Stimulated activated CD8-positive, alpha-beta memory T cell treated with anti-CD3 and anti-CD28 coated beads, Interleukin-12 subunit alpha, Interleukin-12 subunit beta, amount 100 ng/mL, for 4 hours (primary cell): ENCODE measurements at places on chromosomes 6 and 20.

GRCh38 chr20:41956338-41957074 is 338.3 kb upstream of the CHD6 start:
- no peak for DNase-seq

DNA sequence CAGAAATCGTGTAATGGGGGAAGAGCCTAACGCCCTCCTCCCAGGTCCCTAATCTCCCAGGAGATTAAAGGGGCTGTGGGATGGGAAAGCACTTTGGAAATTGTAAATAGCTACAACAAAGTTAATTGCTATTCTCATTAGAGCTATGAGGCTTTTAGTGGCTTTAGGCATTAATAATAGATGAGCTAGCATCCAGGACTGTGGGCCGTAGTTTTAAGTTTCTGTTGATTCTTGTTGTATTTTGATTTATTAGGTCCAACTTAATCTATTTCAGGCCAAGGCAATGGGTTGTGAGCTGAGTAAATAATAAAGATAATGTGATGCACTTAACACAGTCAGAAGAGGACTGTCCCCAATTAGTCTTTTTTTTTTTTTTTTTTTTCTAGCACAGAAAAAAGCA is 67.7 kb downstream of the ANKRD6 start:
- DNase-seq = no peak

- DNase-seq = no peak
Measured at GRCh38 chr20:1165941-1166340, 18.8 kb downstream of the TMEM74B start.

DNA sequence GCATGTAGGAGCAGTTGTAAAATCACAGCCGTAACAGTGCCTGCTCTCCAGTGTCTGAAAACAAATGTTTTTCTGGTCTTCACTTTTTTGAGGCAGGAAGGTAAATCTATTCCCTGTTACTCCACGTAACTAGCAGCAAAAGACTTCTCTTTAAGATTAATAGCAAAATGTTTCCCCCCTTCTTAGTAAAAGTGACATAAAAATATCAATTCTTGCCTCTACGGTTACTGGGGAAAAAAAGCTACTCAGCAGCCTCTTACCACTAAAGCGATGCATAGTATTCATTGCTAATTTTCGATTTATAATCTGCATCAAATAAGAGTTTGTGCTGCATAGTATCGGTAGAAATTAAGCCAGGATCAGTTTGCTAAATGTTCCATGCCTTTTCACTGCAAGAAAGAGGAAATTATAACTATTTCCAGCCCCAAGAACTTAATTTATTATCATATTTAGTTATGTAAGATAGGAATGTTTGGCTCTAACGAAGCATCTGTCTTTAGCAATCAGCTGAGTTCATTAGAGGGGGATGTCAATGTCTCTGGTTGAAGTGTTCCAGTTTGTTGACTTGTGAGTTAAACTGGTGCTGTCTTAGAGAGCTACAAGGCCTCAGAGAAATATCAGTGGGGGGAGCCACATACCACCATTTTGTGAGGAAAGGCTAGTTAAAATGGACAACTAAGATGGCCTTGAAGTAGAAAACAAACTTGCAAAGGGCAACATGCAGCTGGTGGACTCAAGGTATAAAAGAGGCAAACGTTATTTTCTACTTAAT is 617 bp upstream of the TSPYL1 start:
- DNase-seq = no peak

DNA sequence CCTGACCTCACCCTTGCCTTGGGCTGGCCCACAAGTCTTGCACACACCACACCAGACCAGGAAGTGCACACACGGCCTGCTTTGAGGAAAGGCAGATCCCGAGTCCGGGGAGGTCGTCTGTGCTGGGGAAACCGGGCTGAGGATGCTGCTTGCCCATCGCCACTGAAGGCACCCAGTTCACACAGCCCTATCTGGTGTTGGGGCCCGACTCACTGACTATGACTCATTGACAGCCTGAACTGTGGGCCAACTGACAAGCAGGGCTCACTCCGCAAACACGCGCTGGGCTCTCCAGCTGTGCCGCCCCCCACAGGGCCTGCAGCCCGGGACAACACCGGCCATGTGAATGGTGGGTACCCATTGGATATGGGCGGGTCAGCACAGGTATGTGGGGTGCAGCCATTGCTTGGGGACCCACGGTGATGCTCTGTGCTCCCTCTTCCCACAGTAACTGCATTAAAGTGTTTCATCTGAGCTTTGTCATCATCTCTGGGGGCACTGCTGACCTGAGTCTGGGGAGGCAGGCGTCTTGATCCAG is 1.6 kb downstream of the SAMD10 start:
- DNase-seq = peak; percentile 51

- no peak for DNase-seq
Measured at GRCh38 chr6:113412589-113413357, 444.4 kb upstream of the MARCKS start.

DNA sequence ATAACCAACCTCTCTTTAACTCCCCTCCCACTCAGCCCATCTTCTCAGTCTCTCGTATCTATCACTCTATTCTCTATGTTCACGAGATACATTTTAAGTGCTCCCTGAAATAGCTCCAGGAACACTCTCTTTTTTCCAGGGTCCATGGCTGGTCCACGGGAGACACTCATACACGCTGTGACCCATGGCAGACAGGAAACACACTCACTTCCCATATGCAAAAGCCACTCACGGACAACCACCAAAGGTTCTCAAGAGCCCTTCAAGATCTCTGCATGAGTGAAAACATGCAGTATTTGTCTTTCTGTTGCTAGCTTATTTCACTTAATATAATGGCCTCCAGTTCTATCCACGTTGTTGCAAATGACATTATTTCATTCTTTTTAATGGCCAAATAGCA is 71.4 kb upstream of the PCSK2 start:
- DNase-seq = no peak

DNA sequence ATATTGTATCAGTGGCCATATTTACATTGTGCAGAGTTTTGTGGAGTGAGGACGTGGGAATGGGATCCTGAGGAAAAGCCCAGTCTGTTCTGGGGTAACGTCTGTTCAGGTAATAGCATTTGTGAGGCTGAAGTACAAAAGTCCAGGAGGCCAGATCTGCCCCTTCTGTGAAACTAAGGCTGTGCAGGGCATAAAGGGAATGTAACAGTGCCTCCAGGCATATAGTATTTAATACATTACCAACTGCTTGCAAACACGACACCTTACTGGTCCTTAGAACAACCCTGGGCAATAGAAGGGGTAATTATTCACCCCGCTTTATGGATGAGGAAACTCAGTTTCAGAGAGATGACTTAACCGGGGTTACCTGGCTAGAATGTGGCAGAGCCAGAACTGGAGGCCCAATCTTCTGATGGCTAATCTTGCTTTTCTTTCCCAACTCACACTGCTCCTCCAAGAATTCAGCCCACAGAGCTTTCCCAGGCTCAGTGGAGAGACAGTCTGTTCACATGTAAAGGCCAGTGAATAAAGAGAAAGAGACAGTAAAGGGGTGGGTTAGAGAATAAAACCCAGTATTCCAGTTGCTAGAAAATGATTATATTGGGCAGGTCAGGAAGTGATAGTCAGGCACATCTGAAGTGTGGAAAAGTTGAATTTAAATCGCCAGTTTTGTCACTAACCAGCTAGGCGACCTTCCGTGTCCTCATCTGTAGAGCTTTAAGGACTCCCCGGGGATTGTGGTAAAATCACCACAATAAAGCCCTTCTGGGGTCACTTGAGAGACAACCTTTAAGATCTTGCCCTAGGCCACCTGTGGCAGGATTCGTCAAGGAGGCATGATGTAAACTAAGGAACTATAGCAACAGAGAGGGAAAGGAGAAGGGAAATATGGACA is 280.7 kb upstream of the CITED2 start:
- DNase-seq = no peak

DNA sequence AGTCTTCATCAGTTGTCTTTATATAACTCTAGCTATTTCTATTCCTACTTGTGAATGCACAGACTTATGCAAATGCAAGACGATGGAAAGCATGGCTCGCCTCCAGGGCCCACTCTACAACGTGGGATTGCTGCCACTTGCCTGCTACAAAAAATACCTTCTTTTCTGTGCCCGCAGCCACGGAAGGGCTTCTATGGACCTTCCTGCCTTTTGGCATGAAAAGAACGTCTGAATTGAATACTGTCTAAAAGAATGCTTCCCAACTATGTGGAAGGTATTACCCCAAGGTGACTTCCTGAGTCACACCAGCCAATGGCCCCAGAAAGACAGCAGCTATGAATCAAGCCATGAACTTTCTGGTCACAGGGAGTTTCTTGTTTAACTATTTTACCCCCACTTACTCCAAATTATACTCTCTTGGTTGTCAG is 261.2 kb downstream of the HIVEP2 start:
- no peak for DNase-seq

- DNase-seq = no peak
Measured at GRCh38 chr20:9087531-9088217, 18.8 kb downstream of the PLCB4 start.

DNA sequence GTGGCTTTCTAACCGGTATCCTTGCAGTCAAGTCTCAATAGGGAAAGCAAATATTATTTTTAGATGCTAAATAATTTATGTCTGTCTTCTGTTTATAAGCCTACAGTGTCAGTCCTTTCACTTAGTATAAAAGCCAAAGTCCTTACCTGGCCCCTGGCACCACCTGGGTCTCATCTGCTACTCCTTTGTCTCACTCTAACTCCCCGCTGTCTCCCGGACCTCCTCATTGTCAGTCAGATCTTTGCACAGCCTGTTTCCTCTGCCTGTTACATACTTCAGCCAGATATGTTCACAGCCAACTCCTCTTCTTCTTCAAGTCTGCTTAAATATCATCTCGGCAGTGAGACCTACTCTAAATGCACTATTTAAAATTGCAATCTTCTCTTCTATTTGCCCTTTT is 84.2 kb downstream of the THEMIS start:
- DNase-seq = no peak

GRCh38 chr20:43590036-43590391 is 723 bp upstream of the IFT52 start:
- DNase-seq = no peak

DNA sequence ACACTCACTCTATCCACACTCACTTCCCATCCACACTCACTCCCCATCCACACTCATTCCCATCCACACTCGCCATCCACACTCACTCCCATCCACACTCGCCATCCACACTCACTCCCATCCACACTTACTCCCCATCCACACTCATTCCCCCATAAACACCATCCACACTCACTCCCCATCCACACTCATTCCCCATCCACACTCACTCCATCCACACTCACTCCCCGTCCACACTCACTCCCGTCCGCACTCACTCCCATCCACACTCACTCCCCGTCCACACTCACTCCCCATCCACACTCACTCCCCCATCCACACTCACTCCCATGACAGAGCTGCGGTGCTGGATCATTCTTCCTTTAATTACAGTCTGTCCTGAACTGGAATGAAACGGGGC is 17.1 kb downstream of the THBS2 start:
- DNase-seq = no peak

DNA sequence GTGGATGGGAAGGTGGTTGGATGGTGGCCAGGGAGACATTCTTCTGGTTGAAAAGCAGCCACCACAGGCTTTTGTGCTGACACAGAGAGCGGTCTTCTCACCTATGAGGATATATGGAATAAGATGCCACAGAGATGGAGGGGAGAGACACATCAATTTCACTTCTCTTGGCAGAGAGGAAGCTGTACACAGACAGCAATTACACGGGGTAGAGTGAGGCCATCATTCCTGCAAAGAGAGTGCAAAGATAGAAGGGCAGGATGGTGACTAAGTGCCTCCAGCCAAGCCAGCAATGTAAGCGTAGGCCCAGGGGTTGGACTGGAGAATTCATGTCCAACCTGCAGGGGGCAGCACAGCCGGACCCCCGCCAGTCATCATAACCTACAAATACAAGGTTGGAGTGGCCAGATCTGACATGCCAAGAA is 56.4 kb downstream of the NRN1 start:
- DNase-seq = no peak

- DNase-seq = no peak
Measured at GRCh38 chr6:161171207-161171606, 102.7 kb downstream of the AGPAT4 start.

- no peak for DNase-seq
Measured at GRCh38 chr6:135913785-135914184, 62.3 kb downstream of the PDE7B start.

GRCh38 chr6:5217356-5217755 is 43.4 kb downstream of the LYRM4 start:
- DNase-seq = no peak

DNA sequence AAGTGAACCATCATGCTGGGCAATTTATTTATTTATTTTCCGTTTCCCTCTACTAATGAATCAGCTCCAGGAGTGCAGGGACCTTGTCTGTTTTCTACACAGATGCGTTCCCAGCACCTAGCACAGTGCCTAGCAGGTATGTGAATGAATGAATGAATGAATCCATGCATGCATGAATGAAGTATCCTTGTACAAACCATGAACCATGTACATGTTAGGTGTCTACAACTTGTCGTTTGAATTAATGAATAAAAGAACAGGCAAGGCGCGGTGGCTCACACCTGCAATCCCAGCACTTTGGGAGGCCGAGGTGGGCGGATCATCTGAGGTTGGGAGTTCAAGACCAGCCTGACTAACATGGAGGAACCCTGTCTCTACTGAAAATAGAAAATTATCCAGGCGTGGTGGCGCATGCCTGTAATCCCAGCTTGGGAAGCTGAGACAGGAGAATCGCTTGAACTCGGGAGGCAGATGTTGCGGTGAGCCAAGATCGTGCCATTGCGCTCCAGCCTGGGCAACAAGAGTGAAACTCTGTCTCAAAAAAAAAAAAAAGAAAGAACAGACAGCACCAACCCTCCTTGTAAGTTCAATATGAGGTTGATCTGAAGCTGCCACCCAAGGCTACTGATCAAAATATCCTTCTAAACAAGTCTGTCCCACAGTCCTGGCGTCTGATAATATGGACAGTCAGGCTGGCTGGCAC is 27.3 kb upstream of the SLC9A8 start:
- no peak for DNase-seq

- no peak for DNase-seq
Measured at GRCh38 chr6:122399055-122399347, 451 bp upstream of the HSF2 start.

DNA sequence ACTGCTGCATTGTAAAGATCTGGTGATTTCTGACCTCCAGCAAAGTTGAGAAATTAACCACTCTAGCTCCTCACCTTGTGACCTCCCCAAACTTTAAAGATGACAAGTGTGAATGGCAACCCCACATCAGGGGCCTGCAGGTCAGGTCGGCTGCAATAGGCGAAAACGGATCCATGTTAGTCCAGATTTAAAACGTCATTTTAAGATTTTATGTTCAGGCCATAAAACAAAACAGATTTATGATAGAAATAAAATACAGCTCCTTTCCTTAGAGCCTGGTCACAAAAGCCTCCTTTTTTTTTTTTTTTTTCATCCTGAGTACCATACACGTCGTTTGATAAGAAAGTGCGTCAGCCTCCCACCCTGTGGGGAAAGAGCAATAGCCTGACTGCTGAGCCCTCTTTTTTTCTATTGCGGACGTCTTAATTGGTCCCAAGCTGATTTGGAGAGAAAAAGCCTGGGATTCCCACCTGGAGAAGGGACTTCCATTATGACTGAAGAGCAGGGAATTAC is 519.2 kb upstream of the NOX3 start:
- no peak for DNase-seq
